ENCODE measurements at places on chromosomes 7 and 10. TPM values are rescaled to one million over a fixed set of nuclear protein-coding genes. Genes with fewer than 3 reads are reported as not detected.

- DNase-seq = no peak
These were observed 69.4 kb downstream of the AMZ1 start for GRCh38 chr7:2757361-2757903.

DNA sequence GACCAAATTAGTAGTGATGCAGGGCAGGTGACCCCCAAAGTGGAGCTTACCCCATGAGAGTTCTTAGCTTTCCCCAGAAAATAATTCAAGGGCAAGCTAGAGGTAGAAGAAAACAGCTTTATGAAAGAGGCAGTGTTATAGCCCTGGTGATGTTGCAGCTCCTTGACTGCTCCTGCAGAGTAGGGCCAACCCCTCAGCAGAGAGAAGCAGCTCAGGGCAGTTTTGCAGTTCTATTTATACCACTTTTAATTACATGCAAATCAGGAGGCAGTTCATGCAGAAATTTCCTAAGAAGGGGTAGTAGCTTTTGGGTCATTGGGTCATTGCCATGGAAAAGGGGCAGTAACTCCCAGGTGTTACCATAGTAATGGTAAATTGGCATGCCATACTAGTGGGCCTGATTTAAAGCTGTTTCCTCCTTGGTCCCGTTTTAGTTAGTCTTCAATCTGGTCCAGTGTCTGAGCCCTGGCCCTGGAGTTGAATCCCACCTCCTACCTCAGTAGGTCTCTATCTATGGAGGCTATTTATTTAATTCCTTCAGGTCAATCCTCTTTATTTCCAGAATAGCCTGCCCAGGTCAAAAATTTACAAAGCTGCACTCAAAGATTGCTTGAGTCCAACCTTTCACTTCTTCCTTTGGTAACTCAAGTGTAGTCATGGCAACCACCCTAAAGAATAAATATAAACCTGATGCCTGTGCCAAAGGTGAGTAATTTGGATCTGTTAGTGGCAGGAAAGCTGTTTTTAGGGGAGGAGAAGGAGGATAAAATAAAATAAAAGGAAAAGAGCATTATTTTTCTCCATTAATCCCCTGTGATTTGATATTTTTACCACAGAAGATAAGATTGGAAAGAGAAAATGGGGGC, 29.5 kb downstream of the PLXDC2 start:
- DNase-seq = no peak

DNA sequence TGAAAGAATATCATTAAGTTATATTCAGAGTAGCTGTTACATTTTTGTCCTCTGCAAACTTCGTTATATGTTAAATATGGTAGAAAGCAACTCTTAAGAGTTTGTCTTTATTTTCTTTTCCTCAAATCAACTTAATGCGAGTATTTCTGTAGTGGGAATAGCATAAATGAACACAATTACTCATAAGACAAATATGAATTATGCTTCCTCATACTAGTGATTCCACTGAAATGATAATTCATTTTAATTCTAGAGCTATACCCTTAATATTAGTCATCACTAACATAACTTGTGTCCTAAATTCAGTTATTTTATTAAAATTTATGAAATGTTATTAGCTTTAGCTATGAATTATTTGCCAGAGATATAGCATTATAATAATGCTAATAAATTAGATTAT, 820.6 kb upstream of the KCND2 start:
- no peak for DNase-seq

The MDFIC gene
- total RNA-seq = 2.1 TPM

DNA sequence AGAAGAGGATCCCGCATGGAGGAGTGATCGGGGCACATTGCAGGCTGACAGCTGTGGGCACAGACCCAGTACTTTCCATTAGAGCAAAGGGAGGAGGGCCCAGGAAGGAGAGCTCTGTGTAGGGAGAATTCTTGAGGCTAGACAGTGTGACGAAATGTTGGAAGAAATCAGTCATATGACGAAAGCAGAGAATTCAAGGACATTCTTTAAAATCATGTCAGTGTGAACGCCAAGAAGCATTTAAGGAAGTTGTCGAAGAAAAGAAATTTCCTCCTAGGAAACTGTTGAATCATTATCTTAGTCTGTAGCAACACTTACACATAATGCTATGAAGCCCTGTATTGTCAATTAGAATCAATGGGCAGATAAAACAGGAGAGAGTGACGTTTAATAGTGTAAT, 191.3 kb upstream of the ADARB2 start:
- DNase-seq = no peak

DNA sequence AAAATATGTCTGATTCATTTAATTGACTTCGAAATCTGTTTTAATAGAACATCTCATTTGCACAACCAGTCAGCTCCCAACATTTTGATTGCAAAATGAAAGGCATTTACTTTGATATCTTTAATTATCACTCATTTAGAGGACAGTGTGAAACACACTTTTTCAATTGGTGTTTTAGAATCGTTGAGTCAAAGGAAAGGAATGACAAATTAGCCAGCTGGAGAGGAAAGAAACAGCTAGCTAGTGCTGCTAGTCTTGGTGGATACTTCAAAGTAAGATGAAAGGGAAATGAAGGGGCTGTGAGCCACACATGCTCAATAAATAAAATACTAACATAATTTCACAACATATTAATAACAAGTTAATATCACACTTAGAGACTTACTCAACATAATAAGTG, 570.2 kb downstream of the PHTF2 start:
- DNase-seq = no peak

The SLC26A3 gene
- not detected for total RNA-seq

DNA sequence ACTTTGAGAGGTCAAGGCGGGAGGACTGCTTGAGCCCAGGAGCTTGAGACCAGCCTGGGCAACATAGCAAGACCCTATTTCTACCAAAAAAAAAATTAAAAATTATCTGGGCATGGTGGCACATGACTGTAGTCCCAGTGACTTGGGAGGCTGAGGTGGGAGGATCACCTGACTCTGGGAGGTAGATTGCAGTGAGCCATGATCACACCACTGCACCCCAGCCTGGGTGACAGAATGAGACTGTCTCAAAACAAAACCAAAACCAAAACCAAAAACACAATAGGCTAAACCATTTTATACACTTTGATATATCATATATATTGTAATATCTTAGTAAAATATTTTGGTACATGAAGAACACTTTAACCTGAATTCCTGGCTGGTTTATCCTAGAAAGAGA, 101.6 kb downstream of the RAPGEF5 start:
- DNase-seq = no peak

DNA sequence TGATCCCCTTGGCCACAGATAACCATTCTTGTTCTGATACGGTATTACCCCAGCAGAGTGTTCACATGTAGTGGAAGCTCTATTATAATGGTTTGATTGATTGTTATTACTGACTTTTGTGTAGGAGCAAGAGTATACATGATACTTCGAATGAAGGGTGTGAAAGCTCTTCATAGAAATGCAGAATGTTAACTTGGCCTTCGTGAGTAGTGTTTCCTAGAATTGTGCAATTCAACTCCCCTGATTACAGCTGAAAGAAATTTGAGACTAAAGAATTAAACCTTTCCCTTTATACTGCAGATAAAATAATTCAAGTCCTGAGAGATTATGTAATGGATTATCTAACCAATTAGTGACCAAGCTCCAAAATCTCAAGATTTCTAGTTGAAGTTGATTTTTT, 38.2 kb downstream of the MKLN1 start:
- no peak for DNase-seq

- DNase-seq = no peak
These were observed 30.1 kb downstream of the CXCL12 start for GRCh38 chr10:44354771-44355170.

The OR2A12 gene
- not detected for total RNA-seq

GRCh38 chr10:30284865-30285594, 64.0 kb downstream of the MTPAP start:
- DNase-seq = no peak

The BTBD16 gene
- total RNA-seq = not detected

GRCh38 chr7:81957517-81957916, 187.7 kb upstream of the HGF start:
- no peak for DNase-seq

The NKX1-2 gene
- total RNA-seq = 15.3 TPM

The SAP25 gene
- 5.1 TPM for total RNA-seq

DNA sequence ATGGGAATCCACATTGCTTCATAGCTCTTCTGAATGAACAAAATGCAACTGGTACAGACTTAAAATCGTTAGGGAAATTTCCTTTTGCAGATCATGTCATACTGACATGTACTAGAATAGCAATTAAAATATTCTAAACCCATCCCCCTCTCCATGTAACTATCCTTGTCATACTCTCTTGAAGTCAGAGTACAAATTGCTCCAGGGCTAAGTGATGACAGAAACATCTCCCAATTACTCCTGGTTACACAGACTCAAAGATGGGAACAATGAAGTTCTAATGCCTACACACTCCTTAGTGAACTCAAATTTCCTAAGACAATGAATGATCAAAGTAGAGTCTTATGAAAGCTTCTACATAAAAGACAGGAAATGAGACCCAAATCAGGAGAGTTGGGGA, 87.2 kb downstream of the PDE1C start:
- DNase-seq = no peak
